ENCODE measurements at places on chromosomes 6 and 20.
A peak's percentile ranks its signal among the peaks of the same experiment; 100 is the strongest.

DNA sequence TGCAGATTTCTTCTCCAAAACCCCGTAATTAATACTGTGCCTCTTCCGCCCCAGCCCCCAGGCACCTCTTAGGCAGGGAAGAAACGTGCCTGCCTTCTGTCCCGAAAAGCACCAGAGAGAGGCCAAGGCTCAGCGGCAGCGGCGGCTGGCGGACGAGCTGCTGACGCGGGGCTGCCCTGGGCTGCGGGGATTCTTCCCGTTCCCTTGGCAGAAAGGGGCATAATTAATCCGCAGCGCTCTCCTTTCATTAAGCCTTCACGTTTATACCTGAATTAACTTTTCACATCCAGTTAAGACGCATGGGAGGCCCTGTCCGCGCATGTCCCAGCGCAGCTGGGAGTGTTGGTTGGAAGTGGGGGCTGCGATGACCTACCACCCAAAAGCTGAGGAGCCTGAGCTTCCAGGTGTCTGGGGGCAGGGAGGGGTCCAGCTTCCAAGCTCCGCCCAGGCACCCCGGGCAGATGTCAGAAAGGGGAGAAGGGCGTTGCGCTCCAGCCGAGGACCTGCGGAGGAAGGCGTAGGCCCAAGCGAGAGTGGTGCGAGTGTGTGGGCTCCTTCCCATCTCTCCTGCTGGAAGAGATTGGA is 167.4 kb upstream of the LRFN2 start:
- no peak for DNase-seq

DNA sequence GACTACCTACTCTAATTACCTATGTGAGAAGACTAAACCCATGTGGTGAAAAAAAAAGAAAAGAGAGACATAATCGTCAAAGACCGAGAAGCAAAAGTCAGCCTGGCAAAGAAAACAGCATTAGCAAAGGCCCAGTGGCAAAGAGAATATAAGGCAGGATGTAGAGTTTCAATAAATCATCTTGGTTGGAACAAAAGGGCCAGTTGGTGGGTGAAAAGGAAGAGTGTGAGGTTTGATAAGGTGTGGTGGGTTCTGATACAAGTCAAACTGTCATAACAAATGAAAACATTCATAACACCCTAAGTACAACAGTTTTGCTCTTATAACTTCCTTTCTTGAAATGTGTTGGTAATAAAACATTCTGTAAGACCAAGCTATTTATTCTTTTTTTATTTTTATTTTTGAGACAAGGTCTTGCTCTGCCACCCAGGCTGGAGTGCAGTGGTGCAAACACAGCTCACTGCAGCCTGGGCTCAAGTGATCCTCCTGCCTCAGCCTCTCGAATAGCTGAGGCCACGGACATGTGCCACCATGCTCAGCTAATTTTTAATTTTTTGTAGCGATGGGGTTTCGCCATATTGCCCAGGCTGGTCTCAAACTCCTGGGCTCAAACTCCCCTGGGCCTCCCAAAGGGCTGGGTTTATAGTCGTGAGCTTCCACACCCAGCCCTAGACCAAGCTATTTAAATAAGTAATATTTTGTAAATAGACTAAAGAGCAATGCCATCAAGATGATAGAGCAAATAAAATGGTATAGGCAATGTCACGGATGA is 18.9 kb upstream of the GTF3C6 start:
- DNase-seq: no peak

- DNase-seq: no peak
Observed at GRCh38 chr6:21371061-21371460, 222.5 kb upstream of the SOX4 start.

DNA sequence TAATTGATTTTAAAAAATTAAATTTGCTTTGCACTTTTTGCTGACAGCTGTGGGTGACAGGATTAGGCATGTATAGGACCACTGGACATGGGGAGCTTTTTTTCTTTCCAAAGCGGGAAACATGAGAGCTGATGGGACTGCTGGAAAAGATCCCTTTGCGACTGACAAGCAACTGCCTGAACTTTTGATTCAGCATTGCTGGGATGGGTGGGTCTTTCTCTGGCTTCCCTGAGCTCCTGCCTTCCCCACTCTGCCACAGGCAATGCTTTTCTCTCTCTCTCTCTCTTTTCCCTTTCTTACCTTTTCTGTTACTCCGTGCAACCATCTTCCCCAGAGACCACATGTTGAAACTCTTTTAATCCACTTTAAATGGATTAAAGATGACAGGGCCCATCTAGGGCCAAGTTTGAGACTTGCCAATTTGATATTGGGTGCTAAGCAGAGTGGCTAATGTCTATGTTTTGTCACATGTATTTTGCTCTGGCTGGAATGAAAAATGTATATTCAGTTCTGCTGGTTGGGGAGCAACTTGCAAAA is 33.5 kb upstream of the TPD52L1 start:
- DNase-seq: no peak

DNA sequence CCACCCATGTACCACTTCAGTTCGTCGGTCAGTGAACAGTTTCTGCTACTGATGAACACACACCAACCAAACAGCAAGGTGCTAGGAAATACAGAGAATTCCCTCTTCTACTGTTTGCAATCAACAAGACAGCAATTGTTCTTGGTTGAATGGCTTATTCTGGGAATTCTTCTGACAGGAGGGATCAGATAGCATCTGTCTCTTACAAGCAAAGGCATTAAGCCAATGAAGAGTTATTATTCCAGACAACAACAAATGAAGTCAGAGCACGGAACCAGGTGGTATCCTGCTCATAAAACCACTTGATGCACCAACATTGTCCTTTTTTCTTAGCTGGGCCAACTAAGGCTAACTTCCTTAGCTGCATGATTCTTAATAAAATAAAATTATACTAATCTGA is 37.8 kb downstream of the PTPRK start:
- no peak for DNase-seq

- peak; percentile 56 for DNase-seq
Observed at GRCh38 chr20:25987073-25987927, 290.6 kb upstream of the ZNF337 start.

DNA sequence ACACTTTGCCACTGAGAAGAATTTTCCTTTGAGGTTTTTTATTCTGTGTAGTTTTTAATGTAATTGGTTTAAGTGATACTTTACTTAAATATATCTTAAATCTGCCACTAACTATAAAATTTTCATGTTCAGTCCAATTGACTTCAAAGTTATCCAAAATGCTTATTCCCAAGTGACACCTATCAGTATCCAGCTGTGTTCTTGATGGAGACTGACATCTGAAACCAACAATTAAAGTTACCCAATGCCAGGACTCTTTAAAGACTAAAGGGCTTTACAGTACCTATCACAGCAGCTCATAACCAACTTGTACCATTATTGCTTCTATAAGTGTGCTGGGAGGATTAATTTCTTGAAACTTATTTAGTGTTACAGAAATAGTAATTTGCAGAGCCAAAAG is 13.8 kb upstream of the EYA4 start:
- no peak for DNase-seq

DNA sequence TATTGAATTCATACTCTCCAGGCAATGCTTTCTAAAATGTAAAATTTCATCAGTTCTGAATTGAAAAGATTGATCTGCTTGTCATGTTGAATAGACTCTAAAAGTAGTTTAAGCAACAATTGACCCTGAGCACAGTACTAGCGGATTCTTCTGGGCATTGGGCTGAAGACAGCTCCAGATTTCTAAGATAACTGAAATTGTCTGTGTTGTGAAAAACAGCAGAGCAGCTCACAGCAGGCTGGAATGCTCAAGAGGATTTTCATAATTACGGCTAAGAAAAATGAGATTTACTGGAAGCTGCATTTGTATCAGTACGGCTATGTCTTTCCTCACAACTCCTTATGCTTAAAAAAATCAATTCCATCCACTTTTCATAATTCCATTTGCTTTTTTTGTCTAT is 373.7 kb downstream of the HACE1 start:
- no peak for DNase-seq
